Cortex of kidney (tissue), 1 donor: ENCODE measurements at places on chromosomes 4 and X.

DNA sequence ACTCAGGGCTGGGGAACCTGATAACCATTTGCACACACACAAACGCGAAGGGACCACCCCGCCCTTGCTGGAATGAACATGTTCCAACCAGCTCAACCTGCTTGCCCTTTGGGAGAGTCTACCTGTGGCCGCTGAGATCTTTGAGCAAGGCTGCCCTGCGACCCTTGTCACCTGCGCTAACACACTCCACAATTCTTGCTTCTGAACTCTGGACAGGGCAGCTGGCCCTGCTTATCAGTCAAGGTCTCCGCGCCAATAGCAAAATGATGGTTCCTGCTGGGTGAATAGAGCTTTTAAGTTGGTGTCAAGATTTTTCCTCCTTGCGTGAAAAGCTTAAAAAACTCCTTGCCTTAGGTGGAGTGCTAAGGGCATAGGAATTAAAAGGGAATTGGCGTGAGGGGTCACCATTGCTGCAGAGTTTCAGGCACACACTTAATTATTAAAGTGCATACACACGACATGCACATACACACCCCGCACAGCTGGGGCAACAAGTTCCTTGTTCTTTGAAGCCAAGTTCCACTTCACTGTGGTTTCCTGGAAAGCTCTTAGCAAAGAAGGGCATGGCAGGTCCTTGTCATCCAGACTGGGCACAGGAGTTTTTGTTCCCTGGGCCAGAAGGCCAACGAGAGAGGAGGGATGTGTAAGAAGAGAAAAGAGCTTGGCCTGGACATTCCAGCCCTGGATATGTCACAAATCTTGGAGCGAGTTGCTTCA, 207.7 kb downstream of the STIM2 start:
- DNase-seq, result no peak

DNA sequence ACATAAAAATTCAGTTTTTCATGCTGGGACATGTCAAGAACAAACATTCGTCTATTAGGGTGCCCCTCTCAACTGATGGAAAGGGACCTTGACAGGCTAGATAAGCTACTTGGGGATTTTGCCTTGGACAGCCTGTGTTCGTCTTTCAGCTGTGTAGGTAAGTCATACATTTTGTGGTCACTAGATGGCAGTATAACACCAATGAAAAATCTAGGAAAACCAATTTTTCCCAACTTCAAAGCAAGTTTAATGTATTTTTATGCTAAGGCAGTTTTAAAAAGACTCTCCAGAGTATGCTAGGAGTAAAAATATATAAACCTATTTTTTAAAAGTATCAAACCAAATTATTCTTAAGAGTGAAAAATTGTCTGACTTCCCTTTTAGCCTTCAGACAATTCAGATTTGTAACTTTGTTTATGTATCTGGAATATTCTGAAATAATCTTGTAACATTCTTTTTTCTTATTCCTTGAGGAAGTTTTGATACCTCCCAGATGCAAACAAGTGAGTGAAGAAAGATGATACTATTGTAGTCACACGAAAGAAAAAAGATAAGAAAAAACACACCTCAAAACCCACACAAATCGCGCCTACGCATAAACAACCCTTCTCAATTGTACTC, 158.3 kb downstream of the CPE start:
- DNase-seq, result no peak

- no peak for DNase-seq
Observed at GRCh38 chr4:99652596-99653436, 4.8 kb downstream of the C4orf54 start.

DNA sequence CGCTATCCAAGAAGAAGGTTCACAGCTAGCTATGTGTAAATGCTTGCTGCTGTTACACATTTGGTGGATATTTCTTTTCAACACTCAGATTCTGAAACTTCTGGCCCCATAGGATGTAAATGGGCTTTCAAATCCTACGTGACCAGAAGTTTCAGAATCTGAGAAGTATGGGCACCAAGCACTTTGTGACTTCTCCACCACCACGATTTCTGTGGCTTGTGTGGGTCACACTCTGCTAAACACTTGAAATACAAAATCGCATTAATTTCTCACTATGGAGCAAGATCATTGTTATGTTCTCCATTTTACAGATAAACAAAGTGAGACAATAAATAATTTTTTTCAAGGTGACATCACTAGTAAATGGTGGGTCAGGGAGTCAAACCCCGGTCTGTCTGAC, 259.4 kb upstream of the JADE1 start:
- no peak for DNase-seq

DNA sequence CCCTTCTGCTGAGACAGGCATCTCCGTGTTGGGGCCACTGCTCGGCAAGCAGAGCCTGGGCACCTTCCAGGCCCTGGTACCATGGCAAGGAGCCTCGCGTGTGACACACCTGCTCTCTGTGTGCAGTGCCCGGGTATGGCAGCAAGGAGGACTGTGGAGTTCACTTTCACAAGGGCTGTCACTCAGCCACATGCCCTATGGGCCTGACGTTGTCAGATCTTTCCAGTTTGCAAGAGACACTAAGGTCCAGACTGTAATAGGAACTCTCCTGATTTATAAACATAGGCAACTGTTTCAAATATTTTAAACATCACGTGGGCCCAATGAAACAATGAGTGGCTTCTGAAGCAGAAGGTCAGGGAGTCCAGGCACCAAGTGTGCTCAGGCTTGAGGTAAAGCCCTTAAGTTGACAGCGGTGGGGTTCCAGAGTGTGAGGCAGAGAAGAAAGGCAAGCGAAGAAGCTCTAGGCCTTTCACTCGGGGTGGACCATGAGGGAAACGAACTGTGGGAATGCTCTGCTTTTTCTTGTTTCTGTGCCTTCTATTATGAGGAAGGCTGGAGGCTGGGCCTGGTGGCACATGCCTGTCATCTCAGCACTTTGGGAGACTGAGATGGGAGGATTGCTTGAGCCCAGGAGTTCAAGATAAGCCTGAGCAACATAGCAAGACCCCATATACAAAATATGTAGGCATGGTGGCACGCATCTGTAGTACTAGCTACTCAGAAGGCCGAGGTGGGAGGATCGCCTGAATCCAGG, 108.6 kb upstream of the TRIM2 start:
- no peak for DNase-seq

DNA sequence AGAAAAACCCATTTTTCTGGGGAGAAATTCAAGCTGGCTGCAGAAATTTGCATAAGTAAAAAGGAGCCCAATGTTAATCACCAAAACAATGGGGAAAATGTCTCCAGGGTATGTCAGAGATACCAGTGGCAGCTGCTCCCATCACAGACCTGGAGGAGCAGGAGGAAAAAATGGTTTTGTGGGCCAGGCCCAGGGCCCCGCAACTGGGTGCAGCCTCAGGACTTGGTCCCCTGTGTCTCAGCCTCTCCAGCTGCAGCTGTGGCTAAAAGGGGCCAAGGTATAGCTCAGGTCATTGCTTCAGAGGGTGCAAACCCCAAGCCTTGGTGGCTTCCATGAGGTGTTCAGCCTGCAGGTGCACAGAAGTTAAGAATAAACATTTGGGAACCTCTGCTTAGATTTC, 536.4 kb upstream of the FRG1 start:
- no peak for DNase-seq

GRCh38 chr4:114365591-114365990, 233.0 kb upstream of the UGT8 start:
- DNase-seq, result no peak

- DNase-seq, result no peak
Observed at GRCh38 chrX:108177351-108178142, 86.0 kb downstream of the ATG4A start.

DNA sequence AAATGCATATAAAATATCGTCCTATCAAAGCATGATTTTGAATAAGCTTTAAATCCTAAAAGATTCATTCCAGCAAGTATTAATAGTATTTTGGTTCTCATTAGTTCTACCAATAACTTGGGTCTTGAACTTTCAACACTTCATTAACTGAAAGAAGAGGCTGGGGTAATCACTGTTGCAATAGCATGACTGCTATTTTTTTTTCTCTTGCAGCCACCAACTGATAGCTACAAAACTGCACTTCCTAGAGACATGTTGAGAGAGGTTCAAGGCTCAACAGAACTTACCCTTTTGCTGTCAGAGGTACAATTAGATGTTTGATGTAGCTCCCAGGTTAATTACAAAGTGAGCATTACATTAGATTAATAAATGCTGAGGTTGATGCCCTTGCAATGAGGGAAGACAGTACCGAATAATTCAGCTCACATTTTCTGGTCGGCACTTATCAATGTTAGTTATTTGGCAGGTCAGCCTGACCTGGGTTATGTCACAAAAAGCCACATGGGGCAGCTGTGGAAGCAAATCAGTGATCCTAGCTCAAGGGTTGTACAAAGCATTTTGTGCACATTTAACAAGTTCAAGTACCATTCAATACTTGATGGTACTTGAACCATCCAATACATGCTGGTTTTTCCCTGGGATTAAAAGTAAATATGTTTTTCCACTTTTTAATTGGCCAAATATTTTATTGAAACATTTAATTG, 29.9 kb upstream of the TET2 start:
- DNase-seq, result no peak

- DNase-seq, result no peak
Observed at GRCh38 chrX:123408821-123409737, 225.0 kb downstream of the GRIA3 start.

- DNase-seq, result no peak
Observed at GRCh38 chrX:155888139-155888538, 7.0 kb downstream of the VAMP7 start.

DNA sequence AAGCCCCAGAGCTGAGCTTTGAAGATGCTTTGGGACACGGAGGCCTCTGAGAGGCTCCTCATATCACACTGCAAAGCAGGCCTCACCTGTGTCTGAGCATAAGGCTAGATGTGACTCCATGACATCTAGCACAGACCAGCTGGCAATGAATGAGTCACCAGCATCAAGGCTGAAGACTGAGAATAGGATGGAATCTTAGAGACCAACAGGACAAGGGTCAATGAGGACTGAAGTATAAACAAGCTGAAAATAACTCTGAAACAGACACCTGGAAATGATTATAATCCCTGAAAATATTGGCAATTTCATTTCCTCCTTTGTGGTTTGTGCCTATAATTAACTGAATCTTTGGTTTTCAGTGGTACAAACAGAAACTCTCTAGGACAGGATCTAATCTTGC, 87.1 kb upstream of the PRPS1 start:
- no peak for DNase-seq

- DNase-seq, result no peak
Observed at GRCh38 chr4:185801471-185801870, 10.5 kb downstream of the SORBS2 start.

DNA sequence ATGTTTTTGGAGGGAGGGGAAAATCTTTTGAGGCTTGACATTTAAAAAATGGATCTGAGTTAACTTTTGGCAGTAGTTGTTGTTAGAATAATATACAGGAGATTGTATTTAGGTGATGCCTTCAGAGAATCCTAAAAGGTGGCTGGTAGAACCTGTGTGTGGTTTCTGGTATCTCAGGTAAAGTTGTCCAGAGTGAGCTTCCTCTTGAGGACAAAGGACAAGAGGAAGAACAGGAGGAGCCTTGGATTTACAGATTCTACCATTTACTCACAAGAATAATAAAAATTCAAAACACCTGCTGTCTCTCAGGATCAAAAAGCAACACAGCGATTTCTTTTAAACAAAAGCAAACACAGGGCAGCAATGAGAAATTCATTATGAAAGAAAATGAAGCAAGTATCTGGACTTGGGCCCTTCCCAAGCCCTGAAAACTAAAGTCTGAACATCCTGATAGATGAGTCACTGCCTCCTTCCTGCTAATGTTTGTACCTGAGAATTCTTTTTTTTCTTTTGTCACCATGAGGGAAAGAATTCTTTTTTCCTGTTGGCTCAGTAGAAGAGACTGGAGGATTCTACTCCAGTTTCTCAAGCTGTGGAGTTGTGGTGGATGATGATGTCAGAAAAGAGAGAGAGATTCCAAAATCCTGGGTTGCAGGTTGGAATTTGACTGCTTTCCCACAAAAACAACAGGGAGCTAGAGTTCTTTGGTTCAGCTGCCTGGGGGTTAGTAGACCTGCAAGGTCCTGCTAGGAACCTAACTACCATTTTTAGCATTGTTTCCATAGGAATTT, 31.5 kb upstream of the RAPGEF2 start:
- DNase-seq, result no peak

DNA sequence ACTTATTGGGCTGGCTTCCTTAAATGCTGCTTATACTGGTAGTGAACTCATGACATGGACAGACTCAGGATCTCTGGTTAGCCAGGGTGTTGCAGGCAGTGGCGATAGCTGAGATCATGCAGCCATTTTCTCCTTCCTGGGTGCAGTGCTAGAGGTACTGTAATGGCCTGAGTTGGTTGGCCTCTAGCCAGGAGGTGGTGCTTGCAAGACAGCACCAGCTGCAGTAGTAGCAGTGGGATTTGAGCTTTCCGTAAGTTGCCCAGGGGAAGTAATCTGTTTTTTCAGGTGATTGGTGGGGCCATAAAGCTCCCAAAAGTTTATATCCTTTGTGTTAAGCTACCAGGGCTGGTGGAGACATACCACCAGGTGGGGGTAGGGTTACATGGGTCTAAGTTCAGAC, 45.1 kb upstream of the AADAT start:
- no peak for DNase-seq

GRCh38 chr4:186020106-186020792, 48.7 kb upstream of the TLR3 start:
- no peak for DNase-seq

- DNase-seq, result no peak
Observed at GRCh38 chrX:12032082-12032481, 106.2 kb upstream of the FRMPD4 start.

GRCh38 chr4:142493255-142494110, 352.6 kb downstream of the INPP4B start:
- no peak for DNase-seq

DNA sequence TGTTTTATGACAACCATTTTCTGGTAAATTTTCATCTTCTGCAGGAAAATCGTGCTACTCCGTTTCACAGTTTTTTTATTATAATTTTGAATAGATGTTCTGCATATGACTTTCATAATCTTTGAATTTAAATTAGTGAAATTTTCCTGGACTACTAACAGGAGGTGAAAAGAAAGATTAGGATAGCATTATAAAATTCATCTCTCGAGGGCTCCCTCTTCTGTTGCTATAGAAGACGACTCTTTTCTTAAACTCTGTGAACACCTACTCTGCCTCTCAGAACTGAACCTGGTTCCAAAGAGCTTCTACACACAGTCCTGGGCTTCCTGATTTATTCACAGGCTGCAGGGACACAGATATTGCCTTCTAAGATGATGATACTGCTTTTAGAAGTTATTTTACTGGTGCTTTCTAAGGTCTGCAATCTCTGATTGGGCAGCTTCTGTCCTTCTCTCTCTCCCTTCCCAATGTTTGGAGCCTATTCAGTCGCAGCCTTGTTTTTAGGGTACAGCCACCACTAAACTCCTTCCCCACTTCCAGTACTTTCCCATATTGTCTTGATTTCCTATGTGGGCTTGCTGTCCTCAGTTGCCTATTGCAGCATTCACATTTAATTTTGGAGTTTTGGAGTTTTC, 10.1 kb upstream of the SAP30 start:
- no peak for DNase-seq

- no peak for DNase-seq
Observed at GRCh38 chr4:183328832-183329231, 6.6 kb upstream of the CLDN24 start.

- no peak for DNase-seq
Observed at GRCh38 chr4:98996056-98996764, 689 bp downstream of the METAP1 start.
